ENCODE measurements at places on chromosomes 11 and 22.

GRCh38 chr11:69044111-69045013 lies 4.4 kb upstream of the TPCN2 start:
- no peak for DNase-seq

- peak; percentile 47 for DNase-seq
Measured at GRCh38 chr11:134050541-134051383, 18.1 kb upstream of the JAM3 start.

GRCh38 chr11:36012979-36013378 lies 69.1 kb downstream of the LDLRAD3 start:
- DNase-seq: no peak

GRCh38 chr22:22934543-22935055 lies 47.0 kb downstream of the IGLL5 start:
- DNase-seq: no peak

GRCh38 chr11:59822989-59823566 lies 12.5 kb upstream of the MRPL16 start:
- no peak for DNase-seq

GRCh38 chr22:48979482-48979881 lies 848.2 kb downstream of the BRD1 start:
- DNase-seq: no peak

DNA sequence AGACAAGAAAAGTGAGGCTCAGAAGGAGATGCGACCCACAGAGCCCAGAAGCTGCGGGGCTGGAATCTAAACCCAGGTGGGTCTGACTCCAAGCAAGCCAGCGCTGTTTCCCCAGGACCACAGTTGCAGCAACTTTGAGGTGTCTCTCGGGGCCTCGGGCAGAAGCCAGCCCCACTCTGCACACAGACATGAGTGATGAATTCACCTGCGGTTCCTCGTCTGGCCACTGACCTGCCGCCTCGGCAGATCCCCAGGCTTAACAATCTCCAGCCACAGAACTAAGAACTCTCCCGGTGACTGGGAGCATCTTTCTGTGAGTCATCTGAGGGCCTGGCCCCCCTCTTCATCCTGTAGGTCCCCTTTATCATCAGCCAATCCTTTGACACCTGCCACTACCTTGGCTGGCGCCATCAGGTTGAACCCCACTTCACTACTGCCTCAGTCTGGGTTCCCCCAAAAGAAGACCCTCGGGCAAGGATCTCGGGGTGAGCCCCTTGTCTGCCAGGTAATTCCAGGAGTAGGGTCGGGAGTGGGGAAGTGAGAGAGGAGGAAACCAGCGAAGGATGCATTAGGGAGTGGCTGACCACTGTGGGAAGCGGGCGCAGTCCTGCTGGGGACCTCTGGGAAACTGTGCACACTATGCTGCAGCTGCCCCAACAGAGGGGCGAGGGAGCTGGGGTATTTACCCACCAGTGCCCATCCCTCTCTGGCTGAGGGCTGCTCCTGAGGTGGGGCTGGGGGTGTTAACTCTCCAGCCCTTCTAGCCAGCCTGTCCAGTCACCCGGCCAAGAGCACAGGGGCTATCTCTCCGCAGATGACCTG lies 33.0 kb upstream of the MN1 start:
- no peak for DNase-seq

DNA sequence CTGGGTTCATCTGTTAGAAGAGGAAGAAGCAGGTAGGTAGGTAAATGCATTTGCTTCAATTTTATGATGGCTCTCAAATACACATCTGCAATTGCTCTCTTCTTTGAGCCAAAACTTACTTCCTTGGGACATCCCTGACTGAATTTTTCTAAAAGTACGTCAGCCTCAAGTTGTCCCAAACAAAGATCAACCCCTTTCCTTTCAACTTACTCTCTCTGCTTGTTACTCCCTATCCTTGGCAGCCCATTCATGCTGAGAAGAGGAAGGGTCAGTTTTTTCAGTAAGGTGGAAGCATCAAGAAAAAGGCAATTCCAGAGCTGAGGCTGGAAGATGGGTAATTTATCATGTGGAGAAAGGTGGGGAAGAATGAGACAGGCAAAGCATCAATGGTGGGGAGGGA lies 111.2 kb downstream of the LRRC32 start:
- DNase-seq: no peak

DNA sequence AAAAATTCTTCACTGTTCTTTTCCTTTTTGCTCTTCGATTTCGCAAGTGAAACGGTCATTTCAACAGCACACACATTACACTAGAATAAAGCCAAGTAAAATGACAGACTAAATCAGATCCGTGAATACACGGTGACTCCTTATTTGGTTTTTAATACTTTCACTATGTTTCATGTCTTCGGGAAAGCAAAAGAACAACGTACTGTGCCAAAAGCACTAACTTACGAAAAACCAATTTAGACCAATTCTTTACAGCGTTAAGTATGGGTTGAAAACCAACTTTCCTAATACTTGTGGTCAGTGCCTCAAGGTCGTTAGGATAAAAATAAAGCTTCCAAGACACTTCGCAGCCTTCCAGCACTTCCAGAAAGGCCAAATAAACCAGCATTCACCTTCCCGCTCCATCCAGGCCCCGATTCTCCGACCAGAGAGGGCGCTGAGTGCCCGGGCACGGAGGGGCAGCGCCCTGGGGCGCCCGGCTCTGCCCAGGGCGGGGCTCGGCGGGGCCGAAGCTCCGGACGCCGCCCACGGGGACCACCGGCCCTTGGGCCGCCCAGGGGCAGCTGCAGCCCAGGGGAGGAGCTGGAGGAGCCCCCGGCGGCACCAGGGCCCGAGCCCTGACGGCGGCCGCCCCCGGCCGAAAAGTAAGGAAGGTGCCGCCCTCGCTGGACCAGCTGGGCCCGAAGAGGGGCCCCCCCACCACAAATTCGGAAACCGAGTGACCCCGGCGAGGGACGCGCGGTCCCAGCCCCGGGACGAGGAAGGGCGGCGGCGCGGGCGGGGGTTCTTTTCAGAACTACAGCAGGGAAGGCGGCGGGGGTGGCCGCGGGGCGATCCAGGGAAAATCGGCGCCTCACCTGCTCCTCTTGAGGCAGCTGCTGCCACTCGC lies 499 bp downstream of the ATL3 start:
- DNase-seq: no peak

DNA sequence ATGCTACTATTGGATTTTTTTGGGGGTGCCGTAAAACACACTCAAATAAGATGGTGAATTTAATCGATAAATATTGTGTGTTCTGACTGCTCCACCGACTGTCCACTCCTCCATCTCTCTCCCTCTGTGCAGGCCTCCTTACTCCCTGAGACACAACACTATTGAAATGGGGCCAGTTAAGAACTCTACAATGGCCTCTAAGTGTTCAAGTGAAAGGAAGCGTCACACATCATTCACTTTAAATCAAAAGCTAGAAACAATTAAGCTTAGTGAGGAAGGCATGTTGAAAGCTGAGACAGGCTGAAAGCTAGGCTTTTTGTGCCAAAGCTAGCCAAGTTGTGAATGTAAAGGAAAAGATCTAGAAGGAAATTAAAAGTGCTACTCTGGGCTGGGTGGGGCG lies 156.7 kb downstream of the CTTN start:
- no peak for DNase-seq

GRCh38 chr11:64724863-64725532 lies 2.0 kb upstream of the NRXN2 start:
- DNase-seq: no peak

- DNase-seq: no peak
Measured at GRCh38 chr22:27197618-27198017, 540.2 kb downstream of the MIAT start.

DNA sequence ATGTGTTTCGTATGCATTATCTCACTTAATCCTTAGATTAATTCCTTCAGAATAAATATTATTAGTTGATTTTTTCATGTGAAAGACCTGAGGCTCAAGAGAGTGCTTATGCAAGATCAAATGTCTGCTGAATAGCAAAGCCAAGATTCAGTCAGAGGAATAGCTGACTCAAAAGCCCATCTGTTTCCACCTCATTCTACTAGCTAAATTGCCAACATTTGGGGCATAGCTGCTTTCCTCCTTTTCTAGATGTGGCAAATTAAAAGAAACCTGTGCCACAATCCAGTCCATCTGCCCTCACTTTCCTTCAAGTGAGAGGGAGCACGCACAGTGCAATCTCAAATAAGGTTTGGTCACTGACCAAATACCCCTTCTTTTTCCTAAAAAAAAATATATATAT lies 121.1 kb downstream of the PAX6 start:
- no peak for DNase-seq

DNA sequence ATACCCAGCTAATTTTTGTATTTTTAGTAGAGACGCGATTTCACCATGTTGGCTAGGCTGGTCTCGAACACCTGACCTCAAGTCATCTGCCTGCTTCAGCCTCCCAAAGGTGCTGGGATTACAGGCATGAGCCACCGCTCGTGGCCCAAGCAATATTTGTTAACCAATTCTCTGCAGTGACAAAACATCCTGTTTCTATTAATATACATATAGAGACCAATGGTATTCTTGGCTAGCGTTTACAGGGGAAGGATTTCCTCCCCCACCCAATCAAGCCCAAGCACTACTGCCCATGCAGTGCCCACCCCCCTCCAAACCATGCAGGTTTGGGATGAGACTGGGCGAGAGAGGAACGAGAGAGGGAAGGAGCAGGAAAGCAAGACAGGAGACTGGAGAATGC lies 53.1 kb downstream of the APOL3 start:
- no peak for DNase-seq

DNA sequence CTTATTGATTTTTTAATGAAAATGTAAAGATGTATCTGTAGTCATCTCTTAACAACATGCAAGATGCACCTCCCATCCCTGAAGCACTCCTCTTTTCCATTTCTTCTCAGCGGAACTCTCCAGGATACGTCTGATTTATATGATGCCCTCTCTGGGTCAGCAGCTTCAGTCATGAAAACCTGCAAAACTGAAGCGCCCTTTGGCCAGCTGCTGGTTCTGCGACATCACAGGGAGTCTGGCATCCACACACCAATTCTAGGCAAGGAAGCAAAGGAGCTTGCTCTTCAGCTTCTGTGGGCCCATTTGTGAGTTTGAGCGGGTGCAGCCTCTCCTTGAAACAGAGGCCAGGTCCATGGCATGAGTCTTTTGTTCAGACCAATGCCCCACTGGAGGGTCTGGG lies 1253.3 kb downstream of the TBC1D22A start:
- no peak for DNase-seq

DNA sequence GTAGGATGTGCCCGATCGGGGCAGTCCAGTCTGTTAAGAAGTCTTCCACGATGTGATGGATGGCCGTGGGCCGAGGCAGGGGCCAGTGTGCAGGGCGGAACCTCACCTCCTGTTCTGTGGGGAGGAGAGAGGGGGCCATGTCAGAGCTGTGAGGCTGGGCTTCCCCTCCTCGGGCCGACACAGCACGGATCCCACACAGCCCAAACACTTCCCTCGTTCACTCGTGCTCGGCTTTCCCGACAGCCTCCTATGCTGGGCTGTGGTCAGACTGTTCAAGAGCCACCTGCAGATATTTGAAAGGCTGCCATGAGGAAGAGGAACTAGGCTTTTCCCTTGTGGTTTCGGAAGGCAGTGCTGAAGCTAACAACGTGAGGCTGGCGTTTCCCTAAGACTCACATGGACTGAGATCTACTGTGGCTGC lies 12.3 kb upstream of the TXN2 start:
- no peak for DNase-seq

DNA sequence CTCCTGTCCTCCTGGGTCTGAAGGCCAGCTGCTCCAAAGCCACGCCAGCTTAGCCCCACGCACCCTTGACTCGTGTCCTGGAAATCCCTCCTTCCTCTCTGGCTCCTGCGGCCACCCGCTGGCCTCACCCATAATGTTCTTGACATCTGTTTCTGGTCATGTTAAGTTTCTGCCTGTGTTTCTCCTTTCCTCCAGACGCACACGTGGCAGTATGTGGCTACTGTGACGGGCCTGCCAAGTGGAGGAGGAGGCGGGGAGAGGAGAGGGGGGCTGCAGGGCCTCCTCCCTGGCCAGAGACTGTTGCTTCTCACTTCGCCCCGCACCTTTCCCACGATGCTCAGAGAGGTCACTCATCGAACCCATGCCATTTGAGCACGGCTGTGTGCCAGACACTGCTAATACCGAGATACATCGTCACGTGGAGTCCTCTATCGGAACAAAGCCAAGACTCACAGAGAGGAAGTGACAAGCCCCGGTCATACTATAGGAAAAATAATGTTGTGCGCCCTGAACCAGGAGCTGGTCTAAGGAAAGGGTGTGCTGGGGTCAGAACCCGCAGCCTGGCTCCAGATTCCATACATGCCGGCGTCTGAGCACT lies 11.5 kb downstream of the C1QTNF6 start:
- no peak for DNase-seq

DNA sequence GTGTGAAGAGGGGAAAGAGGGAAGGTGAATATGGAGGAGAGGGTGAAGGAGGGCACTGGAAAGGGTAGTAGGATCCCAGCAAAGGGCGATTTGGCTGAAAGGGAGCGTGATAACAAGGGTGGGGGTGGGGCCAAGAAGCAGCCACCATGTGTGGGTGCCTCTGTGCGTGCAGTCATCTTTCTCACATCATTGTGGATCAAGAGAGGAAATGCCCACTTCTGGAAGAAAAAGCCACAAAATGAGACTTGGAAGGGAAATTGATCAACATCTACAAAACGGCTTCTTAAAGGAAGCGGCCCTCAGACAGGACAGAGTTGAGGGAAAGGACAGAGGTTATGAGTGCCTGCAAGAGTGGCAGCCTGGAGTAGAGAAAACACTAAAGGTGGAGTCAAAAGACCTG lies 1.2 kb upstream of the CXCR5 start:
- DNase-seq: no peak

DNA sequence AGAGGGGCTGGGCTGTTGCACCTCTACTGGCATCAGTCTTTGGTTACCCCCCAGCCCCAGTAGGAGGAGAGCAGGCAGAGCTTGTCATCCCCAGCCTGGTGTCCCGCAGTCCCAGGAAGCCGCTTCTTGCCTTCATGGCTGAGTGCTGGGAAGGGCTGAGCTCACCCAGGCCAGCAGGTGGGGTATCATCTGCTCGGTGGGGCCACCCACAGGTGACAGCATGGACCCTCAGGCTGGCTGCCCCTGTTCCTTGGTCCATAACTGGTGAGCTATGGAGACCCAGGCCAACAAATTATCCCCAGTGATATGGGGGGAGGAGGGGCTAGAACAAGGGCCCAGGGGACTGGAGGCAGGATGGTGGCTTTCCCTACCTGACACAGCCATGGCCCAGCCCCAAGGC lies 6.5 kb upstream of the RHOD start:
- DNase-seq: no peak

- peak; percentile 24 for DNase-seq
Measured at GRCh38 chr11:61587951-61588727, 7.3 kb upstream of the SYT7 start.

- no peak for DNase-seq
Measured at GRCh38 chr11:119520966-119521365, 98.0 kb upstream of the THY1 start.

GRCh38 chr11:123580137-123580536 lies 74.3 kb downstream of the SCN3B start:
- no peak for DNase-seq

GRCh38 chr11:12901874-12902481 lies 107.1 kb upstream of the RASSF10 start:
- no peak for DNase-seq

DNA sequence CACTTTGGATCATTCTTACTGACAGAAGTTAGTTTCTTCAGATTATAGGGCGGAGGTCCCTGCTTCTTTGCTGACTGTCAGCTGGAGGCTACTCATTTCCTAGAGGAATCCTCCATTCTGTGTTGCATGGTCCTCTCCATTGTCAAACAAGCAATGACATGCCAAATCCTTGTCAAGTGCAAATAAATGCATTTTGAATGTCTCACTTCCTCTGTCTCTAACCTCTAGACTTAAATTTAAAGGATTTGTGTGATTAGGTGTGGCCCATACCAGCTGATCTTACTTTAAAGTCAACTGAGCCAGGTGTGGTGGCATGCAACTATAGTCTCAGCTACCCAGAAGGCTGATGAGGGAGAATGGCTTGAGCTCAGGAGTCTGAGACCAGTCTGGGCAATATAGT lies 458.4 kb upstream of the CCDC179 start:
- no peak for DNase-seq
